Cardiac septum (tissue), 1 donor: ENCODE measurements at places on chromosomes 3 and 15. TPM values are rescaled to one million over a fixed set of nuclear protein-coding genes. Genes with fewer than 3 reads are reported as not detected.
A peak's percentile ranks its signal among the peaks of the same experiment; 100 is the strongest.

DNA sequence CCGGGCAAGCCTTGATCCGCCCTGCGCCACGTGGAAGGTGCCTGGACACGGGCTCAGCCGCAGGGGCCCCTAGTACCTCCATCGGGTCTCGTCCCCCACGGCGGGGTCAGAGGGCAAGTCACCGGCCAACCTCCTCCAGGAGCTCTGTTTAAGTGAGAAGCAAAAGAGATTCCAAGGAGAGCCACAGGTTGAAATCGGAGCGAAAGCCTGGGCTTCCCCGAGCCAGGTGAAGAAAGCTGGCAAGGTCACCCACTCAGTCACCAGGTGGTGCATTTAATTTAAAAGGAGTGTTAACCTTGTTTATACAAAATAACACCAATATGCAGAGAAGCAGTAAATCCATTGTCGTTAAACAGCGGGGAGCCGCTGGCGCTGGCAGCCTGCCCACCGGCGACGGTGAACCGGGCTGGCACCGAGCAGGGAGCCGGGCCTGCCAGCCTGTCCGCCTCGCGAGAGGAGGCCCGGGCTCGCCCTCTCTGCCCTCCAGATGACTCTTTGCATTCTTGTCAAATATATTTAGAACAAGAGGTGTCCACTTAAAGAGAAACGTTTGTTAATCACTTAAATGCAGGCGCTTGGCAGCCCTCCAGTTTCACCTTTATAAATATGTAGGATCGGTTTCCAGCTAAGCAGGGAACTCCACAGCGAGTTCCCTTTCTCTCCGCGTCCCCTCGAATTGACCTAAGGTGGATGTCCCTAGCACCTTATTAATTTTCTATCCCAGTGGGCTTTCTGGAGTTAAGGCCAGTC lies 277.3 kb upstream of the NR2F2 start:
- DNase-seq, result peak; percentile 77

DNA sequence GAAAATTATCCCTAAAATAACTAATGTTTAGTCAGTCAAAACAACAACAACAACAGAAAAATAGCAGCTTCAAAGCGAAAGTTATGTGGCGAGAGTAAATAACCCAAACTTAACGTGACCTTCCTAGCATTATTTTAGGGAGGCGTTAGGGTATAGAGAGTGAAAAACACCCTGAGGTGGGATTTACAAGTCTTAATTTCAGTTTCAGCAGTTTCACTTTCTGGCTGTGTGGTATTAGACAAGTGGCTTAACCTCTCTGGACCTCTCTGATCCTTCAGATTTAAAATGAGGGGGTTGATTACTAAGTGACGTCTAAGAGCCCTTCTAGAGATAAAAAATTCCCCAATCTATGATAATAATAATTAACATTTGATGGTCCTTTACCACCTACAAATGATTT lies 291.2 kb downstream of the ZBTB20 start:
- DNase-seq, result no peak

GRCh38 chr3:487614-488013 lies 291.1 kb downstream of the CHL1 start:
- no peak for DNase-seq

GRCh38 chr3:167736264-167736787 lies 805 bp downstream of the SERPINI1 start:
- DNase-seq, result no peak

DNA sequence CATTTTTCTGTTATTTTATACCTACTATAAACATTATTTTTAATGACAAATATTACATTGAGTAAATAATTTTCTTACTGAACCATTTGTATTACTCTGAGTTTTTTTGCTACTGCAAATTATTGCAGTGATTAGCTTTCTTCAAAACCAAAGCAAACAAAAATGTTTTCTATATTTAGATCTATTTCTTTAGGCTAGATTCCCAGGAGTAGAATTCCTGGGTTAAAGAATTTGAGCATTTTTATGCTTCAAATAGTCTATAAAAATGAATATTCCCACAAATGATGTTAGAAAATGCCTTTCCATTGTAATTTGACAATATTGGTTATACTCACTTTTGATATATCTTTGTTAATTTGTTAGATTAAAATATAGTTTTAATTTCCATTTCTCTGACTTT lies 76.8 kb downstream of the LEKR1 start:
- no peak for DNase-seq

DNA sequence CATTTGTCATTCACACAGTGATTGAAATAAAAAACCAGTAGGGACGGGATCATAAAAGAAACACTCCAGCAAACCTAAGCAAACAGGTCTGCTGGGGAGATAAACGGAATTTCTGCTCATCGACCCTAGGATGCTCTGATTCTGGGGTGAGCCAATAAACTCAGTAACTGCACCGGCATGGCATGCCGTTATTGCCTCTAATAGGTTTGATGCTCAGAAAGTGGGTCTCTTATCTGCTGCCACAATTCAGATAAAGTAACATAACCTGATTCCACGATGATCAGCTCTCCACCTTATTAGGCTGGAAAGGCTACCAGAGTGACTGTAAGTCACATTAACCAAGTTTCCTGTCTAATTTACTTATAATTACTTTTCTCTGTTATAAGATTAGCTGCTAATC lies 19.6 kb downstream of the DCLK3 start:
- DNase-seq, result no peak

GRCh38 chr3:72888546-72889309 lies 882 bp downstream of the GXYLT2 start:
- no peak for DNase-seq

GRCh38 chr15:77455696-77456321 lies 35.1 kb downstream of the HMG20A start:
- no peak for DNase-seq

DNA sequence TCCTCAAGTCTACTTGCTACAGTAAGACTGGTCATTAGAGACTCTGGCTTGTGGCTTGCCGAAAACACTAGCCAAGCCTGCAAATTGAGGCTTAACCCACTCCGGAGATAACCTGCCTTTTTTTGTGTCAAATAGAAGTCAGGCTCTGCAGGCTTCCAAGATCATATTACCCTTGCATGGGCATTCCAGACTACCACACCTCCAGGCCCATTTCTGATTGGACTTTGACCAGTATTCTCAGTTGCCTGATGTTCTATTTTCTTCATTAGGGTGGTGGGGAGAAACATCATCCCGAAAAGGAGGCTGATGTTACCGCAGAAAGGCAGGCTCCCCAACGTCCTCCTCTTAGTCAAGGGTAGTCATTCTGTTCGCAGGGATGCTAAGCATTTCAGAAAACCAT lies 68.1 kb upstream of the FOXP1 start:
- no peak for DNase-seq

- DNase-seq, result no peak
These were observed 66.4 kb downstream of the DCUN1D1 start for GRCh38 chr3:182913889-182914288.

GRCh38 chr3:122923611-122924010 lies 104.0 kb downstream of the SEMA5B start:
- DNase-seq, result no peak

Gene FGF7
- 7.2 TPM for total RNA-seq

Gene ADAMTS9
- 53.6 TPM for total RNA-seq

Gene CORO2B
- 2.7 TPM for total RNA-seq

Gene ALPK3
- total RNA-seq, result 190 TPM

Gene PLCD1
- 10.1 TPM for total RNA-seq

Gene KCNH8
- 0.08 TPM for total RNA-seq
